ENCODE measurements at places on chromosomes 12 and 14.

- DNase-seq, result peak; percentile 77
Observed at GRCh38 chr12:106135781-106136180, 3.0 kb downstream of the NUAK1 start.

DNA sequence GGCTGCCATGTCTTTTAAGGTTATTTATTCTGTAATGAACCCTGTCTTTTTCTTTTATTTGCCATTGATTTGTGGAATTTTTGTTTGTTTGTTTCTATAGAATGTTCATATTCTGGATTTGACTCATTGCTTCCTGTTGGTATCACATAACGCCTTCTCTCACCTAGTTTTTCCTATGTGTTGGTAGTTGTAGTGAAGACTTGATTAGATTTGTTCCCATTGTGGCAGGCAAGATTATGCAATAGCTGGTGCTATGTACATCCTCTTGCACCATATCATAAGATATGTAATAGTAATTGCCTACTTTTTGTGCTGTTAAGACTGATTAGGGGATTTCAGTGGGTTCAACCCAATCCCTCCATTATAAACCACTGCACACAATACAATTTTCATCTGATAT is 3.9 kb upstream of the KRT6B start:
- no peak for DNase-seq

- DNase-seq, result no peak
Observed at GRCh38 chr14:70741482-70741881, 67.8 kb downstream of the MAP3K9 start.

- DNase-seq, result no peak
Observed at GRCh38 chr12:26062566-26062965, 62.3 kb downstream of the BHLHE41 start.

GRCh38 chr14:38481952-38482678 is 226.2 kb upstream of the CLEC14A start:
- DNase-seq, result peak; percentile 91

GRCh38 chr12:77788231-77789168 is 42.2 kb upstream of the NAV3 start:
- no peak for DNase-seq

DNA sequence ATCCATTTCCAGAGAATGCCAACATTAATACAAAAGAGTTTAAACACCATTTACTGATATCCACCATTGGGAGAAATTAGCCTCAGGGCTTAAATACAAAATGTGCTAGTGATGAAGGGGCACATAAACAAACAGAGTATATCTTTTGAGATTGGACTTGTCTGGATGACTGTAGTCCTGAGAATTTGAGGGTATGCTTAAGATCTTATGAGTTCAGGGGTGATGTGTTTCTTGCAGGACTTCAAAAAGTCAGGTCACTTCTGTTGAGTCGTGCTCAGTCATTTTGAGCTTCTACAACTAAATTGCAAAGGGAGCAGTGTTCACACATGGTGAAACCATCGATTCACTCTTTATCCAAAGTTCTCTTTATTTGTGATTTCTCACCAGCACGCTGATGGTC is 425.7 kb downstream of the ATP23 start:
- DNase-seq, result no peak

GRCh38 chr14:103526247-103526913 is 2.6 kb upstream of the TRMT61A start:
- no peak for DNase-seq

GRCh38 chr12:34294671-34295365 is 272.5 kb downstream of the ALG10 start:
- no peak for DNase-seq

- peak; percentile 98 for DNase-seq
Observed at GRCh38 chr12:41286426-41286825, 98.3 kb downstream of the PDZRN4 start.

GRCh38 chr12:110869803-110870202 is 23.0 kb downstream of the CCDC63 start:
- DNase-seq, result no peak

DNA sequence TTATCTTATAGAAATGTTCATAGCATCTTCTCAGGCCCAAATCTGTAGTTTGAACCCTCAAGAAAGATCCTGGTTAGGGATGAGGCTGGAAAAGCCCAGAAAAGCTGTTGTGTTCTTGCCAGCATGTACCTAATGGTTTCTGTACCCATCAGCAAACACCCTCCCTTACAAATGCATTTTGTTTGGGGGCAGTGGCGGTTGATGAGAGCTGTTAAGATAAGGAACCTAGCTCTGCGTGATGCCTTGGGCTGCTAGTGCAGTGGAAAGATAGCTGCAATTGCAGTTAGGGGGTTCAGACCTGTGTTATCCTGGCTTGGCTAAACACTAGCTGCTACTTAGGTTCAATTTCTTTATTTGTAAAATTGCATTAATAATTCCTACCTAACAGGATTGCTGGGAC is 3.6 kb downstream of the TPH2 start:
- no peak for DNase-seq

- DNase-seq, result no peak
Observed at GRCh38 chr12:132653567-132654290, 33.4 kb downstream of the POLE start.

- peak; percentile 40 for DNase-seq
Observed at GRCh38 chr14:70425354-70425753, 8.5 kb upstream of the SYNJ2BP start.

- no peak for DNase-seq
Observed at GRCh38 chr14:59133709-59134108, 54.8 kb upstream of the DAAM1 start.

- no peak for DNase-seq
Observed at GRCh38 chr14:51118993-51119392, 24.1 kb upstream of the TRIM9 start.

DNA sequence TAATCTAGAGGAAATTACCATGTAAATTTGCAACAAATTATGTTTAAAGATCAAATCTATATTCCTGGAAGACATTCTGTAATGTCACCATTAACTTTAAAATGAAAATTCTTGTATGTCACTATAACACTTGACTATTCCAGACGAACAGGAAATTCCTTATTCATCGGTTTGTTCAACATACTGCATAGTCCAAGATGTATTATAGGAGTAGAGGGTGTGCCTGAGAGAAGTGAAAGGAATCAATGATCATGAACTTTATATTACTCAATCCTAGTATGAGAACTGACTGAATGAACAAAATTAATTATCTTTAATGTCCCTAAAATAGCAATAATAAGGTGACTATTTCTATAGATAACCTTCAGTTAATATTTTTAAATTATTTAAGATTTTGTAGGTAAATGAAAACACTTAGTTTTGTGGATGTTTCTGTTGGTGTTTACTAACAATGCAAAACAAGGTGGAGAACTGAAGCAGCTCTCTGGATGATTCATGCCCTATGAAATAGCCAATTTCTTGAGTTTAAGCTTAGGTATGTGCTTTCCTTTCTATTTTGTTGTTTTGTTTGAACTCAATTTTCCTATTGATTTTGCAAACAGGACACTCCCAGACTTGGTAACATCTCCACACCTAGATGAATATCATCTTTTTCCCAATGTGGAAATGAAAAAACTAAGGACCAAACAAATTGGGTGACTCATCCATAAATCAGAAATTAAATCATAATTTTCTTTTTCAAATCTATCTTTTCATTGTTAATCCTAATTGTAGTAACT is 18.2 kb upstream of the ITPR2 start:
- DNase-seq, result no peak

DNA sequence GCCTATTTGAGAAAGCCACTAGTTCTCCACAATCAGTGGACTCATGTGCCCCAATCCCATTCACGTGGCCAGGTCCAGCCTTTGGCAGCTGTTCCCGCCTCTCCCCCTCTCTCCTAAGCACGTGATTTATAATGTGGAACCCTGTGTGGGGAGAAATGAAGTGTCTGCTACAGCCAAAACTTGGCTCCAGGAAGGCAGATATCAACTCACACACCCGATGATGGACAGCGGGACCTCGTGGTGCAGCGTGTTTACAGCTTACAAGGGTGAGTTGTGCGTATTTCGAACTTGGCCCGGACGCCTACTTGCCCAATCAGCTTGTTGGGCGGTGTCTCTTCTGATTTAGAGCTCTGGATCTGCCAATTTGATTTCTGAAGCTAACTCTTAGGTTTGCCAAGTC is 38.1 kb upstream of the FAM181A start:
- no peak for DNase-seq

DNA sequence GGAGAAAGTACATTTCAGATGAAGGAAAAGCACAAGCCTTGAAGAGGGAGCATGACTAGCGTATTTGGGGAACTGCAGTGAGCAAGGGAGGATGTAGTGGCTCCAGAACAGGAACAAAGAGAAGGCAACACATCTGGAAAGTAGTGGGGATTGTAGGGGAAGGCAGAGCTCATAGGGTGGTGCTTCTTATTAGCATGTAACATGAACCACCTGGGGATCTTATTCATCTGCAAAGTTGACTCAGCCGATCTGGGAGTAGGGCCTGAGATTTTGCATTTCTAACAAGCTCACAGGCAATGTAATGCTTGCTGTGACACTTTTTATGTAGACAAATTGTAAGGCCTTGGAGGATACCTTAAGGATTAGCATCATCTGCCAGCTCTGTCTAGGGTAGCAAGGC is 447.3 kb downstream of the NELL2 start:
- no peak for DNase-seq

DNA sequence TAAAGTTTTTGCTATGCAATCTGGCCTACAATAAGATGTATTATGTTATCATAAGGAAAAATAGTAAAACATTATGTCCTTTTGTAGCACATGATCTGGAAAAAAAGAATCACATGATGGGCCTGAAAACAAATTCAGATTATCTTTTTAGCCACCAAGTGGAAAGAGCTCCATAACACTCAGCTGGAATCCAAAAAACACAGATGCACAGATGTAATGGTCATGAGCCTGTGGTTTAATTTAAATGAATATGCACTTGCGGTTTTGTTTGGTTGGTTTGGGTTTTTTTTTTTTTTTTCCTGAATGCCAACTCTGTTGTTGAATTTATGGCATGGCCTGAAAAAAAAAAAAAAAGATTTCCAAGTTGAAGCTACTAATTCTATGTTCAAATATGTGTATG is 4.1 kb downstream of the KCNC2 start:
- no peak for DNase-seq

GRCh38 chr12:53703756-53704155 is 23.5 kb downstream of the CALCOCO1 start:
- DNase-seq, result no peak

- peak; percentile 36 for DNase-seq
Observed at GRCh38 chr14:41925409-41925808, 318.7 kb downstream of the LRFN5 start.

- DNase-seq, result no peak
Observed at GRCh38 chr14:87008965-87009364, 984.0 kb downstream of the GALC start.

DNA sequence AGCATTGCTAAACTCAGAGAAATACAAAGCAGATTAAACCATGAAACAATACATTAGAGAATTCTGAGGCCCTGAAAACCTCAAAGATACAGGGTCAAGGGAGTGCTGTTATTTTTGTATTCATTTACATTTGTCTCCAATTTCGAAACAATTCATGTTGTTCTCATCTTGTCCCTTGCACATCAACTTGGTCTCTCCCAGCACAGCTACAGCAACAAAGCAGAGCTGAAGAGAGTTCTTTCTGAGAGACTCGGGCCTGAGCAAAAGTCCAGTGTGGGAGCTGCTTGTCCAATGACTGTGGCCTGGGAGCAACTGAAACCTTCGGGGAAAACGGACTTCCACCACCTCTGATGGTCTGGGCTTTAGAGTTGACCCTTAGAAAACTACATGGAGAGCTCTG is 79.4 kb upstream of the CDKN3 start:
- DNase-seq, result no peak

- DNase-seq, result no peak
Observed at GRCh38 chr12:69840727-69841126, 15.7 kb downstream of the MYRFL start.

DNA sequence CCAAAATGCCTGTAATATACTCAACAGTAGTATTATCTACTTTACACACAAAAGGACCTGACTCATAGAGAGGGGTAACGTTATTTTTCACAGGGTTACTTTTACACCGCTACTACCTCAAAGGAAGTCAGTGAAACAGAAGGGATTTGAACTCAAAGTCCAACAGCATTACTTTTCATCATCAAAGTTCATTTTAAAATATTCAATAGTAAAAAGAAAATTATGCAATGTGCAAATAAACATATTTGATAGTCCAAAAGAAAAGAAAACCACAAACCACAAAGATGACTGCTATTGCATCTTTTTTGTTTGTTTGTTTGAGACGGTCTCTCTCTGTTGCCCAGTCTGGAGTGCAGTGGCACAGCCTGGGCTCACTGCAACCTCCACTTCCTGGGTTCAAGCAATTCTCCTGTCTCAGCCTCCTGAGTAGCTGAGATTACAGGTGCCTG is 15.5 kb downstream of the KIF21A start:
- DNase-seq, result no peak

- DNase-seq, result no peak
Observed at GRCh38 chr12:112813836-112814235, 22.3 kb downstream of the RPH3A start.

- no peak for DNase-seq
Observed at GRCh38 chr12:52694151-52694550, 9.2 kb downstream of the KRT77 start.

DNA sequence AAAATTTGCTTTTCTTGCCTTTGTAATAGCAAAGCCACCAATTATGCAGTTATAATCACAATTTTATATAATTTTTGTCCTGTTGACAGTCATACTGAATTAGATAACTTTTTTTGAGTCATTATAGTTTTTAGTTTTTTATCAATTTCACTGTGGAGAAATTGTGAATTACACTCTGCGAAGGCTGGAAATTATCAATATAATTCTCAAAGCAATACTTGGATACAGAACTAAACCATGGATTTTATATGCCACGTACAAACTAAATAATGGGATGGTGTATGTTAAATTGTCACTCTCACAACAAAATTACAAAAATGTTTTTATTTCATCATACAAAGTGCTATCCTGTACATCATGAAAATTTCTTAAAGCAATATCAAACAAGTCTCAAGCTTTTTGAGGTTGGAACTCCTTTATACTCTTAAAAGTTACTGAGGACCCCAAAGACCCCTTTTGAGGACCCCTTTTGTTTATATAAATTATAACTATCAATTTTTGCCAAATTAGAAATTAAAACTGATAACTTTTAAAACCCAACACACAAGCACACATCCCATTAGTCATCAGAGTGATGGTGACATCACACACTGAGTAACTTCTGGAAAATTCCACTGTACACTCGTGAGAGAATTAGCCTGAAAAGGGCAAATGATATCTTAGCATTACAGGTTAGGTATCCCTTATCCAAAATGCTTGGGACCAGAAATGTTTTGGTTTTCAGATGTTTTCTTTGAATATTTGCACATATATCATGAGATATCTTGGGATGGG is 19.8 kb upstream of the AQP2 start:
- DNase-seq, result no peak

GRCh38 chr12:18141048-18141982 is 51.3 kb upstream of the RERGL start:
- peak; percentile 45 for DNase-seq

GRCh38 chr14:52876806-52877205 is 74.0 kb downstream of the FERMT2 start:
- DNase-seq, result no peak

- no peak for DNase-seq
Observed at GRCh38 chr12:111556676-111557075, 42.4 kb downstream of the ATXN2 start.

GRCh38 chr14:78327426-78328221 is 157.5 kb downstream of the NRXN3 start:
- no peak for DNase-seq

All from DMS53 (cell line).